ENCODE measurements at places on chromosomes 7 and 10.

DNA sequence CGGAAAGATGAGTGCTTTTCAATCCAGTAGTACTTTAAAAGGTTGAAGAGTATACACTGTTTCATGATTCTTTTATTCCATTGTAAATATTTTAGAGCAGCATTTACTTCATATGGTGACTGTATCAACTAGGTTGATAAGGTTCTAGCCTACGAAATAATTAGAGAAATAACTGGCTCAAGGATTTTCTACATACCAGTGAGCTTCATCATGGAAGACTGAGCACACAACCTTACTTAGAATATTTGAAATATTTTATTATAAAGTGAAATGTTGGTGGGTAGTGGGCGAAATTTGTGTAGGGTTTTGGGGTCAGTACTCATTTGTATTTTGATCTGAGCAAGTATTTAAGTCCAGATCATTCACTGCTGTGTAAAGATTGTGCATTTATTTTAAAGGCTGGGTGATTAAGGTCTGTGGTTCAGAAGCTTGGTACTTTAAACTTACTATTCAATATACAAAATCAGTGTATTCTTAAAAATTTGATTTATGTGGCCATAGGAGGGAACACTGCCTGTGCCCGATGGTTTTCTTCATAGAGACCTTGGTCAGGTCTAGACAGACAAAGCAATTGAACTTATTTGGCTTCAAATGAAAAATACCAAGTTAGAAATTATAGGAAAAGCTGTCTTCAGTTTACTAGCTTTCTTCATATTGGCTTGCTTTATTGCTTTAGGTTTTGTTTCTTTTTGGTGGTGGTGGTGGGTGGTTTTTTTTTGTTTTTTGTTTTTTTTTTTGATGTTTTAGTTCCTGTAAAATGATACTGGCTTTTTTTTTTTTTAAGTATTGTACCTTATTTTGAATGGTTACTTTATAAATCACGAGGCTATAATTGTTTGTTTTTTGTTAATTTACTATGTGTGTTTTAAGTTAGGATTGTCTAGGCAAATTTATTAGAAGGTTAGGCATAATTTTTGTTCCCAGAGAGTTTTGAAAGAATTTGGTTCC, 3.0 kb downstream of the KMT2E start:
- DNase-seq, result no peak

DNA sequence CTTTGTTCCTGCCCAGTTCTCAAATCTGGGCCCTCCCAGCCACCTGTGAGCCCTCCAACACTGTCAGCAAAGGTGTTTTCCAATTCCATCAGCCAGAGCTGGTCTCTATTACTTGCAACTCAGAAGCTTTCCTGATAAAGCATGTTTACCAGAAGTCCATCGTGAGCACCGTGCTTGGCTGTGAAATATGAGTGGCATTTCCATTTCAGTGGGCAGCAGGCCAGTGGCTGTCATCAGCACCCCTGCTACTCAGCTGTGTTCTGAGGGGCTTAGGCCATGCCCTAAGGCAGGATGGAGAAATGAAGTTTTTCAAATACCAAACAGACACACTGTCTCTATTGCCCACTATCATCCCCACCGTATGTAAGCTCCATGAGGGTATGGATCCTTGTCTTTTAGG, 12.7 kb upstream of the BNIP3 start:
- DNase-seq, result no peak

GRCh38 chr7:114175125-114175524, 239.5 kb upstream of the FOXP2 start:
- DNase-seq, result no peak

- peak; percentile 46 for DNase-seq
Observed at GRCh38 chr7:76515999-76516443, 5.7 kb downstream of the UPK3B start.

- peak; percentile 45 for DNase-seq
Observed at GRCh38 chr10:119502209-119502608, 40.3 kb downstream of the RGS10 start.

DNA sequence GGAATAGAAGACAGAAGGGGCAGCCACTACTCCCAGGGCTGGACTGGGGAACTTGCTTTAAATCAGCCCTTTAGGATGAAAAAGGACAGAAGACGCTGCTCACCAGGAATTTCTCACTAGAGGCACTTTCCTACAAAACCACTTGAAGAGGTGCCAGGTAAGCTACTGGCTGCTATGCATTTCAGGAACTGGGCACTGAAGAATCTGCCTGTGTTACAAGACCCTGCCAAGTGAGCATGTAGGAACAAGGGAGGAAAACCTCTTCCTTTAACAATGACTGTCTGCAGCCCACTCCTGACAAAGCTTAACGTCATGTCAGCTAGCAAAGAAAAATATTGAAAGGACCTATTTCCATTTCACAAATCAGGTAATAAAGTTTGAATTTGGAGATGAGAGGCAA, 5.8 kb upstream of the AGMO start:
- no peak for DNase-seq

DNA sequence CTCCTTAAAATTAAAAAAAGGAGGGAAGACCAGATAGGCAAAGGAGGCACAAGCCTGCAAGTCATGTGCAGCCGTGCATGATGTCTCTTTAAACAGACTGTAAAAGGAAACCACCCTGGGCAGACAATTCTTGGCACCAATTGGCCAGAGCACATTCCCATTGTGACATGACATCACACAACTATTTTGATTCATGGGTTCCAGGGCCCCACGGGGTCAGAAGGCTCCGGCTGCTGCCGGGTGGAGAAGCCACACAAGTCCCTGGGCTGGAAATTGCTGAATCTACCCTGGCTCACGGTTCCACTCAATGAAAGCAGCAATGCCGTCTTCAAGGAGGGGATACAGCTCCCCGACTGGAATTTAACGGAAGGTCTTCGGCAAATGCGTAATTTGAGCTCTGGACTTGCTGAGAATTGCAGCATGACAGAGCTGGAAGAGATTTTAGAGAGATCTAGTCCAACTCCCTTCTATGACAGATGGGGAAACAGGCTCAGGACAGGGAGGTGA, 140.5 kb downstream of the PRKAG2 start:
- peak; percentile 36 for DNase-seq

DNA sequence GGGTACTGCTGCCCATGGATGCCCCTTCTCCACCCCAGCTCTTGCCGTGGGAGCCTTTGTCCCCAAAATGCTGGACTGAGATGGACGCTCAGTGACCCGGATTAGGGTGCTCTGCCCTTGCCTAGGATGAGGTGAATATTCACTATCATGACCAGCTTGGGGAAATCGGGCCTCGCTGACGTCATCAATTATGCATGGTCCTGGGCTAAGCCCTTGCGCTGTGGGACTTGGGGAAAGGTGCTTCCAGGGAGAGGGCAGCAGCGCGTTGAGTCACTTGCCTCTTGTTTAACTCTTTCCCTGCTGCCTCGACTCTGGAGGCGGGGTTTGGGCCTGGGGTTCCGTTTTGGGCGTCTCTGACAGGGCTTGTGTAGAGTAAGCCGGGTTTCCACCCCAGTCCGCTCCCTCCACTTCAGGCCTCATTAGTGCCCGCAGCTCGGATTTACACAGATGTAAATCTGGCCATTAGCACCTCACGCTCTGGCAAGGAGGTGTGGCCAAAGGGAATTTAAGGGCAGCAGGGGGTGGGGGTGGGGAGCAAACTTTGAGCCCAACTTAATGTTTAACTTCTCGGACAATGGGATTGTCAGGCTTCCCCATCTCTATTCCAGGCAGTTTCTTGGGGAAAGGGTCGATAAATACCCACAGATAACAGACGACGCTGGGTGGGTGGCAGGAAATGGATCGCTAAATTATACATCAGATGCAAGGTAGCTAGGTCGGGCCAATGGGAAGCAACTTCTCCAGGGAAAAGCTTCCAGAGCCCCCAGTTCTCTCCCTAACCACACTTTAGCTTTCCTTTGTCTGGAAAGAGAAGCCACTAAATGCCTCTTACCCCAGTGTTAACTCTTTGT, 51.3 kb upstream of the TCF7L2 start:
- DNase-seq, result no peak

- no peak for DNase-seq
Observed at GRCh38 chr7:35513828-35514227, 181.1 kb downstream of the HERPUD2 start.

DNA sequence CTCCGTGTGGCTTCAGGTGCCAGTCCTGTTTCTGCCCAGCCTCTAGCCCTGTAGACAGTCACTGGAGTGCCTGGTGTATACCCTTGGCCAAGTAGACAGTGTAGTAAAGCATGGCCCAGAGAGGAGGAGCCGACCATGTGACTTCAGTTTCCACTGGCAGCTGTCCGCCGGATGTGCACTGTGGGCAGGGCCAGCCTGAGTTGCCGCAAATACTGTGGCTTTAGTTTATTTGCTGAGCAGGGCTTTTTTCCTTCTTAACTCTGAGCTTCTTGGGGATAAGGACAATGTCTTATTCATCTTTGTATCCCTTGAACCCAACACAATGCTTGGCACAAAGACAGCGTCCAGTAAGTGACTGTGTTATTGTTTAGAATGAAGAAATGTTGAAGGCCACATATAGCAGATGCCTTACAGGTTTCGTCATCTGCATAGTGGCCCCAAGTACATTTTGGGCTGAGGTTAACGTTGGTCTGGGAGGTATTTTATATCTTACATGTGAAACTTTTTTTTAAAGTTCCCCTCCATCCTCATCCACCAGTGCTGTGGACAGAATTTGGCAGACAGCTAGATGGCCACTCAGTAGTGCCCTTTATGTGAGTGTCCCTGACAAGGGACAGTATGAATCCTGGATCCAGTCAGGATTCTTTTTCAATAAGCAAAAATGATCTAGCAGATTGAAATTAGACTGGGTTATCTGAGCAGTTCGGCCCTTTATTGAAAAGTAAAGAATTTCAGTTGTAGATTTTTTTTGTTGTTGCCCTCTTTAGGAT, 40.6 kb downstream of the CYP17A1 start:
- DNase-seq, result peak; percentile 93
